Effector CD4-positive, alpha-beta T cell (primary cell): ENCODE measurements at places on chromosomes 16 and 17.

GRCh38 chr16:72012607-72013006 is 4.1 kb downstream of the DHODH start:
- no peak for DNase-seq

- no peak for DNase-seq
Measured at GRCh38 chr17:1813088-1813487, 16.6 kb downstream of the SMYD4 start.

GRCh38 chr17:51046514-51047384 is 73.9 kb downstream of the SPAG9 start:
- DNase-seq, result no peak

GRCh38 chr17:47915776-47916398 is 19.9 kb downstream of the SP2 start:
- DNase-seq, result no peak

DNA sequence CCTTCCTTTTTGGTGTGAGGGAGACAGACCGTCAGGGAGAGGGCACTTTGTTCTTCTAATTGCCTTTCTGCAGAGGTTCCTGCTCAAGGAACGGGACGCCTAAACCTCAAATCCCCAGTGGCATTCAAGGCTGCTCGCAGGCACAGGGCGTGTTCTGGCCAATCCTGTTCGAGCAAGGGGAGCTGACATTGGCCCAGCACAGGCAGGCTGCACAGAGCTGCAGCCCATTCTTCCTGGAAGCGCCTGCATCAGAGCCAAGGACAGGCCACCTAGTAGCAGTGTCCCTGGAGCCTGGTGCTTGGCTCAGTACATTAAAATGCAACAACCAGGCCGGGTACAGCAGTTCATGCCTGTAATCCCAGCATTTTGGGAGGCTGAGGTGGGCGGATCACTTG is 72.2 kb upstream of the CREBBP start:
- DNase-seq, result no peak

- DNase-seq, result no peak
Measured at GRCh38 chr16:1481906-1482835, 6.6 kb downstream of the PTX4 start.

DNA sequence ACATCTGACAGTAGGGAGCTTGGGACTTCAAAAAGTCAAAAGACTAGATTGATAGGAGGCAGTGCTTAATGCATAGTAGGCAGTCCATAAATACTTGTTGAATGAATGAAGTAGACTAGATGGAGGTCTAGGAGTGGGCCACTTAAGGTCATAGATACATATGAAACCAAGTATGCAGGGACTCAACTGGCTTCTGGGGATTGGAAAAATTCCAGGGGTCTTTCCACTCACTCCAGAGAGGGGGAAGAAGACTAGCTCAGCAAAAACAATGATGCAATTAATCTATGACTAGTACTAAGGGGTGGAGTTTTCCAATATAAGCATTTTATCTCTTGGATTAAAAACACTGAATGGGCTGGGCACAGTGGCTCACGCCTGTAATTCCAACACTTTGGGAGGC is 298.3 kb upstream of the XYLT1 start:
- no peak for DNase-seq

GRCh38 chr17:78759203-78759968 is 22.7 kb downstream of the CYTH1 start:
- peak; percentile 78 for DNase-seq

DNA sequence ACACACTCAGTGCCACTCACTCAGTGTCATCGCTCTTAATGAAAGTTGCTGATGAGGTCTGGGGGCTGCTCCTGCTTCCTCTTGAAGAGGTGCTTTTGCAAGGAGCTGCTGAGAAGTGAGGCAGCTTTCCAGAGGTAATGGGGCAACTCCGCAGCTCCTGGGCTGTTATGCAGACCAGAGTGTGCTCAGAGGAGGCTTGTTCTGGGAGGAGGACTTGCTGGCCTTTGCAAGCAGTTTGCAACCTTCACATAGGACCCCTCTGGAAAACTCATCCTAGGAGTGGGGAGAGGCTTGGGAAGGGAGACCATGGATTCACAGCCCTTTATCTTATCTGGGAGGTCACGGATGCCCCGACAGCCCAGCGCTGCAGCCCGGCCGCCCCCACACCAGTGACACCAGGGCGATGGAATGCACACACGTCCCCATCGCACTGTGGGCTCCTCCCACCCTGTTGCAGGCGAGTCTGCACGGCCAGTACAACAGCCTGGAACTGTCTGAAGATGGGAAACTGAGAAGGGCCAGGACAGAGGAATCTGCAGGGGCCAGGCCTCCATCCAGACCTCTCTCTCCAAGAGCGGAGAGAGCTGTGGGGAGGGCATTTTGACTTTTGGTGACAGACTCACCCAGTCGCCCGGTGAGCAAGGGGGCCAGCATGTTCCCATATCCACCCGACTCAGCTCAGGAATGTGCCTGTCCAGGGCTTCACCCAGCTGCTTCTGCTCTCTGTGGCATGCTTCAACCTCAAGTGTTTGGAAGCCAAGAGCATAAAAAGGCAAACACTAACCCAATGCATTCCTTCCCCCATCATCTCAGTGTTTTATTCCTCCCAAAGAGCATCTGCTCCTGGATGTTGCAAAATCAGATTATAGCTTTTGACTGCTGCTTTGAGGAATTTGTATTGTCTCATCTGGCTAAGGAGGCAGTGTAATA is 78.6 kb upstream of the ZNF469 start:
- DNase-seq, result no peak

GRCh38 chr16:22670551-22671041 is 143.4 kb upstream of the HS3ST2 start:
- no peak for DNase-seq

- DNase-seq, result no peak
Measured at GRCh38 chr17:1588821-1589585, 26.4 kb upstream of the PITPNA start.

GRCh38 chr17:44309472-44309871 is 1.1 kb downstream of the RUNDC3A start:
- DNase-seq, result no peak

DNA sequence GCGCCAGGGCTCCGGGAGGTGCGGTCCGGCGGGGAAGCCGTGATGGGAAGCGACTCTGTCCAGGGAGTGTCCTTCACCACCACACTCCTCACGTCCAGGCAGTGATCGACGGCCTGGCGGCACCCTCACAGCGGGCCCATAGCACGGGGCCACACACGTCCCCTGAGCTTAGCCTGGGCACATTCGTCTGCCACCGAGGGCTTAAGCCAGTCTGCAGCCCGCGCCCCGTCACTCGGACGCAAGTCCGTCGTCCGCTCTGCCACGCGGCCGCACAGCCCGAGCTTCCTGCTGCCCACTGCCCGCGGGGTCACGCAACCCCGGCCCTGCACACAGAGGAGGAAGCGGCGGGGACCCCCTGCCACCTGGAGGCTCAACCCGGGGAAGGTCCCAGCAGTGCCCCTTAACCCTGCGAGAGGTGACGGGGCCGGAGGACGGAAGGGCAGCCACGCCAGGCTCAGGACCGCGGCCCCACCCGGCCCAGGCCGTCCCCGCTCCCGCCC is 3.0 kb upstream of the TBX2 start:
- no peak for DNase-seq

DNA sequence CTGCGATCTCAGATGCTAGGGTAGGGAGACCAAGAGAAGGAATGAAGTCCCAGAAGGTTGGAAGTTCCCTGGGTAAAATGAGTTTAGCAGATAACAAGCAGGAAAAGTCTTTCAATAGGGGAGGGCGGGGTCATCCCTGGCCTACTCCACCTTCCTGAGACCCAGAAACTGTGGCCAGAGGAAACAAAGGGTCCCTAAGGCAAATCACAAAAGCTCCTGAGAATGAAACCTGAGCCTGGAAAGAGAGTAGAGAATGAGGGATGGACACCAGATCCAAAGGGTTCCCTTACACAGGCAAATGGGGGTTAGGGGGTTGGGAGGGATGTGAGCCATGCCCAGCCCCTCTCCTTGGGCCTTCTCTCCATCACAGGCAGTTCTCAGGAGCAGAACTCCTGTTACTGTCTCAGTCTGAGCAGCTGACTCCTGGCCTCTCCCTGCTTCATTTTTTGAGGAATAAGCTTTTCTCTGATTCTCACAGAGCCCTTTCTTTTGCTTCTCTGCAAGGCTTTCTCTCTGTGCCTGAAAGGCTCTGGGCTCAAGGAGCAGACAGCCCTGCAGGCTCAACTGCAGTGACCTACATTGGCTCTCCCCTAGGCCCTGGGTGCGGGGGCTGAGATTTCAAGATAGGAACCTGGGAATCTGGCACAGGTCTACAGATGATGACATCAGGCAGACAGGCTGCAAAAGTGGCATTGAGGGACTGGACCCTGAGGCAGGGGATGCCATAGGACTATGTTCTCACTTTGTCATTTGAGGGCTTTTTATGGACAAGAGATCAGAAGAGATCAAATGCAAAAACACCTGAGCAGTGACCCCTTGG is 9.8 kb upstream of the NR1D1 start:
- DNase-seq, result no peak

- no peak for DNase-seq
Measured at GRCh38 chr16:51526621-51527020, 375.6 kb upstream of the SALL1 start.

DNA sequence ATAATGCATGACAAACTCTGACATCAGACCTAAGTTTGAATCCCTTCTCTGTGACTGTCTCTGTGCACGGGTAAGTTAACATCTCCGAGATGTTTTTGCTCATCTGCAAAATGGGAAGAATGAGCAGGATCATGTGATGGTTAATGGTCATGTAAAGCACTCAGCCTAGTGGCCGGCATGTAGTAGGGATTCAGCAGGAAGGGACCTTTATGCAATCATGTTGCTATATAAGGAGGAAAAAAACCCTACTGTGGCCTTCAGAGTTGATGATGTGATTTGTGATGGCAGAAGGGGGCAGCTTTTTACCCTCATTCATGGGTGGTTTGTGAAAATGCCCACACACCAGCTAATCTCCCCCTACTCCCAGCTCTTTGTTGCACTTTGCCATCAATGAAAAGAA is 24.1 kb downstream of the CLEC16A start:
- no peak for DNase-seq

GRCh38 chr16:19874026-19874425 is 10.6 kb downstream of the GPRC5B start:
- DNase-seq, result no peak

GRCh38 chr16:67943619-67944504 is at the start of gene LCAT:
TSS of gene LCAT (minus strand) at chr16:67944120. CDS start at chr16:67944101, 19 bp downstream.
- DNase-seq, result no peak

- no peak for DNase-seq
Measured at GRCh38 chr16:12119562-12119961, 143.0 kb downstream of the SNX29 start.

DNA sequence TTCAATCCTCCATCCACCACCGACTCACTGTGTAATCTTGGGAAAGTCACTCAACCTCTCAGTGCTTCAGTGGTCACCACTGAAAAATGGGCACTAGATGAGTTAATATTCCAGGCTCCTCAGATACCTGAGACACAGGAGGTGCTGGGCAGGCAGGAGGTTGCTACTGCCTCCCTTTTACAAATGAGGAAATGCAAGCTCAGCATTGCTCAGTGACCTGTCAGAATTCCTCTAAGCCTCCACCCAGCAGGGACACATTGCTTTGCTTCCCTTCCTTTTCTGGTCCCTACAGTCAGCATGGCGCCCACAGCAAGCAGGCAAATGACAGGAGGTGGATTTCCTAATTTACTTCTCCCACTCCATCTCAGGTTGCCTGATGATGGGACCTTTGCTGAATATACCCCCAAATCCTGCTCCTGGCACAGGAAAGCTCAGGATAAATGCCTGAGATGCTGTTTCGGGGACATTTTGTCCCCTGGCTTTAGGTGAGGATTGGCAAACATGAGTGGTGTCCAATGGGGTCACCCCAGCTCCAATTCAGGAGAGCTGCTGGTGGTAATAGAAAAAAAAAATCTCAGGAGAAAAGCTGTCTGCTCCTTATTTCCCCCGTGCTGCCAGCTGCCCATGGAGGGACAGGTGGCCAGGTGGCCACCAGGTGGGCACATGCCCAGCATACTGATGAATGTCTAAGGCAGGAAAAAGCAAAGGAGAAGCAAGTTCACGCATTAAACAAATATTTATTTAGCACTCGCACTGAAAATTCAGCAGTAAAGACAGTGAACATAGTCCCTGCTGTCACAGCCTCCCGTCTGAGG is 5.0 kb upstream of the KRT13 start:
- DNase-seq, result no peak

DNA sequence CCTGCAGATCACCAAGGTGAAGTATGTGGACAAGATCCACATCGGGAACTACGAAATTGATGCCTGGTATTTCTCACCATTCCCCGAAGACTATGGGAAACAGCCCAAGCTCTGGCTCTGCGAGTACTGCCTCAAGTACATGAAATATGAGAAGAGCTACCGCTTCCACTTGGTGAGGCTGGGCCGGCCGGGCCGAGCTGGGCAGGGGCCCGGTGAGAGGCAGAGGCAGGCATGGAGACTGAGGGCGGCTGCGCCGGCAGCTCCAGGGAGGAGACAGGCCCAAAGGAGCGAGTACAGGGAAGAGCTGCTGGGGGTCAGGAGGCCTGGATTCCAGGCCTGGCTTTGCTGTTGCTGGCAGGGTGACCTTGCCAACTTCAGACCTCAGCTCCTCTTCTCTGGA is 8.3 kb downstream of the PRSS8 start:
- DNase-seq, result no peak

DNA sequence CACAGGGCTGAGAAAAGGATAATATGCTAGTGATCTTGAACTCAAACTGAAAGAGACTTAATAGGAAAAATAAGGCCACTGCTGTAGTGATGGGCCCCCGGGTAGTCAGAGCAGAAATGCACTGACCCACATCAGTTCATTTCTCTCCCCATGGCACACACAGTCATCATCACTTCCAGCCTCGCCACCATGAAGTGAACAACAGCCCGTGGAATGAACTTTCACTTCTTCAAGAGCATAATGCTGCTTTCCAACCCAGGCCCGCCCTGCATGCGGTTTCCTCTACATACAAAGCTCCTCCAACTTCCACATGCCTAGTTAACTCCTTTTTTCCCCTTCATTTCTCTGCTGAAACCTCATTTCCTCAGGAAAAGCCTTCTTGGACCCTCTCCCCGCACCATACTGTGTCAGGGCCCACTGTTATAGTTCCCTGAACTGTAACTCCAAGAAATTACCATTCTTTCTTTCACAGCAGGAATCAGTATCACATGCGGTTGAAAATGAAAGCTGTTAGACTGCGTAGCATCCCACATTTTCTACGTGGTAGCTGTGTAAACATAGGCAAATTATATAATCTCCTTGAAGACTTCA is 65.8 kb upstream of the SMIM36 start:
- no peak for DNase-seq

GRCh38 chr16:53771655-53772497 is 67.9 kb downstream of the FTO start:
- DNase-seq, result no peak

DNA sequence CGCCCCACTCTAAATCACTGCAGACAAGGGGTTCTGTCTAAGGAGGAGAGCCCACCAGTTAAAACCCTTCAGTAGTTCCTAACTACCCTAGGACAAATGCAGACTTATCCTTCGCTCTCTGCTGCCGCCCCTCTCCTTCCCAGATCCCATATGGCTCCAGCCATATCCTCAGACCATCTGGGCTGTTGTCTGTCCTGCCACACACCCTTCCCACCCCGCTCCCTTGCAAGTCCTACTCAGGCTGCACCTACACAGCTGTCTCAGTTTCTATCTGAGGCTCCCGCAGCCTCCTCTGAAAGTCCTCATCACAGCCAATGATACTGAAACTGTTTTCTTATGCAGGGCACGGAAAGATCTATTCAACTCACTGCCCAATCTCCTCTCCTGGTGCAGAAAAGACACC is 720 bp upstream of the BCKDK start:
- no peak for DNase-seq
